Stimulated activated CD4-positive, alpha-beta T cell treated with anti-CD3 and anti-CD28 coated beads, TNF-alpha, amount 100 ng/mL, for 1 hour (primary cell): ENCODE measurements at places on chromosomes 12 and 14.

DNA sequence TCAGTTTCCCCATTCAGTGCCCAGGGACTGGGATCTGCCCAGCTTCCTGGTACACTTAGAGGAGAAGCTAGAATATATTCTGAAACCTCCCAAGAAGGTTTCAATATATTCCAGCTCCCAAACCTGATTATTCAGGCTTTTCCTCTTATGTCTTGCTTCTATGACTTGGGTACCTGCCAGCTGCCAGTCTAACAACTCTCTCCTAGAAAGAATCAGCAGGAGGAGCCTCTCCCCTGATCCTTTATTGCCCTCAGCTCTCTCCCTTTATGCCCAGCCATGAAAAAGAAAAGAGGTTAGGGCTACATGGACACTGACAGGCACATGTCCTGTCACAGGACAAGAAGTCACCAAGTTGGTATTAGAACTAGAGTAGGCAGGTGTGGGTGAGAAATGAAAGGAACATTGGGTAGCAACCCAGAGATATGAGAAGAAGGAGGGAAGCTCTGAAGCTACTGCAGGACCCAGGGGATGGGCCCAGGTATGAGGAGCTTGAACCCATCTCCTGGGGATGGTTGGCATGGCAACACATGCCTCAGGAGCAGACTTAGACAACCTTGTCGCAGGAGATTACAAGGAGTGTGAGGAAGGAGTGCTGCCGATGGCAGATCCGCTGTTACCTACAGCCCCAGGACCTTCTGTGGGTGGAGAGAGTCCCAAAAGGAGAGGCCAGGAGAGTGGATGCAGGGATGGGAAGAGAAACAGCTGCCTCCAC lies 2.0 kb upstream of the CACNB3 start:
- no peak for DNase-seq

DNA sequence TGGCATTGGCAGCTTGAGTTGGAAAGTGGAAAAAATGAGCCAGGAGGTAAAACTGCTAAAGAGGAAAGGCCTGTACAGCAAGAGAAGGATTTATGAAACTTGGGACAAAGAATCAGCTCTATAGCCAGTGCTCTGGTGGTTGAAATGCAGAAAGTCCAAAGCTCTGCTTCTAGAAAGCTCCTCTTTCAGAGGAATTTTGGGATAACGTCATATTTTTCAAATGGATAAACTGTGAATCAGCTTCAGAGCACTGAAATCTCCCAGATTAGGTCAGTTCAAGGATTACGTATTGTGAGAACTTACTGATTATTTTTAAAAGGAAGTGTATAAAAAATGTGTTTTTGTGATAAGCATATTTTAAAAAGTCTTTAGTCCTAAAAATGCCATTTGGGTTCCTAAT lies 203.1 kb upstream of the CNOT2 start:
- DNase-seq = no peak

DNA sequence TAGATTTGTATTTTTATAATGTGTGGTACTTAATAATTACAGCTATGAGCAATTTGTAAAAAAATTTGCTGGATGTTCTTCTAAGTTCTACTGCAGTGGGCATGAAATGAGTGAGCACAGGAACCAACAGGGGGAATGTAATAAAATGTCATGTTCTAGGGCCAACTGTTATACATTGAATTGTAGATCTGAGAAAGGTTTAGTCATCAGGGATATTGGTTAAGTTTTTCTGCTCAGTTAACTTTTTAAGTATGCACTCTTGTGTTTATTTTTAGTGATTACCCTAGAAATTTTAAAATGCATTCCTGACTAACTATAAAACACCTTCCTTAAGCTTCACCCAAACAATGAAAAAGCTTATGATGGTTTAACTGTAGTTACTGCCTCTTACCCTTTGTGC lies 101.8 kb downstream of the CAND1 start:
- no peak for DNase-seq

- DNase-seq = no peak
Measured at GRCh38 chr12:6539707-6540134, 5.4 kb downstream of the GAPDH start.

GRCh38 chr12:69570000-69570516 lies 15.2 kb upstream of the CCT2 start:
- no peak for DNase-seq

GRCh38 chr14:96264853-96265252 lies 8.8 kb downstream of the BDKRB1 start:
- no peak for DNase-seq

DNA sequence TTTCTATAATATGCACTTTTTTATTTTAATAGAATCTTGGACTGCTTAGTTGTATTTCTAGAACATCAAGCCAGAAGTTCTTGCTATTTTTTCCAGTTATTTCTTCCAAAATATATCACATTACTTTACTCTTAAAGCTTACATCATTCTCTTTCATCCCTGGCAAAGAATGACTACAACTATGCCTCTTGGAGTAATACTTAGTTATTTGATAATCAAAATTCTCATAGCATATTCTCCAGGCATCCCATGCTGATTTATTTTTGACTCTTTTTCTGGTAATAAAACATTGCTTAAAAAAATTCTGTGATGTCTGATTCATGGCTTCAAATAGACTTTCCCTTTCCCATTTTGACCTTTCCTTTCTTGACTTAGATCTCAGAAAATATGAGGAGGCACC lies 118.7 kb upstream of the TSPAN8 start:
- no peak for DNase-seq

GRCh38 chr12:116200812-116201211 lies 76.7 kb downstream of the MED13L start:
- DNase-seq = no peak

DNA sequence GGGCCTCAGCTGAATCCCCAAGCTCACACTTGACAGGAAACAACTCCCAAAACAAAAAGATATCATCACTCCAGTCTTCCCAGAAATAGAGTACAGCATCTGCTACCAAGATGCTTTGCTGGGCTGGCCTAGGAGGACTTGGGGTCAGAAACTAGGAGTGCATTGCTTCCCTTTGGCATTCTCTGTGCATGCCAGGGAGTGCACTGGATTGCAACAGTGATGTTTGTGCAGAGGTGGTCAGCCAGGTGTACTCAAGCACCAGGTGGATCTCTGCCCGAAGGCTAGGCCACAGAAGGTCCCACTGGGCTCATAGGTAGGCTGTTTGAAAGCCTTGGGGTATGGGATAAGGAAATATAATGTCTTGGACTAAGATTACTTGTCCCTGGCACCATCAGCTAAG lies 51.1 kb downstream of the RAB35 start:
- DNase-seq = no peak

DNA sequence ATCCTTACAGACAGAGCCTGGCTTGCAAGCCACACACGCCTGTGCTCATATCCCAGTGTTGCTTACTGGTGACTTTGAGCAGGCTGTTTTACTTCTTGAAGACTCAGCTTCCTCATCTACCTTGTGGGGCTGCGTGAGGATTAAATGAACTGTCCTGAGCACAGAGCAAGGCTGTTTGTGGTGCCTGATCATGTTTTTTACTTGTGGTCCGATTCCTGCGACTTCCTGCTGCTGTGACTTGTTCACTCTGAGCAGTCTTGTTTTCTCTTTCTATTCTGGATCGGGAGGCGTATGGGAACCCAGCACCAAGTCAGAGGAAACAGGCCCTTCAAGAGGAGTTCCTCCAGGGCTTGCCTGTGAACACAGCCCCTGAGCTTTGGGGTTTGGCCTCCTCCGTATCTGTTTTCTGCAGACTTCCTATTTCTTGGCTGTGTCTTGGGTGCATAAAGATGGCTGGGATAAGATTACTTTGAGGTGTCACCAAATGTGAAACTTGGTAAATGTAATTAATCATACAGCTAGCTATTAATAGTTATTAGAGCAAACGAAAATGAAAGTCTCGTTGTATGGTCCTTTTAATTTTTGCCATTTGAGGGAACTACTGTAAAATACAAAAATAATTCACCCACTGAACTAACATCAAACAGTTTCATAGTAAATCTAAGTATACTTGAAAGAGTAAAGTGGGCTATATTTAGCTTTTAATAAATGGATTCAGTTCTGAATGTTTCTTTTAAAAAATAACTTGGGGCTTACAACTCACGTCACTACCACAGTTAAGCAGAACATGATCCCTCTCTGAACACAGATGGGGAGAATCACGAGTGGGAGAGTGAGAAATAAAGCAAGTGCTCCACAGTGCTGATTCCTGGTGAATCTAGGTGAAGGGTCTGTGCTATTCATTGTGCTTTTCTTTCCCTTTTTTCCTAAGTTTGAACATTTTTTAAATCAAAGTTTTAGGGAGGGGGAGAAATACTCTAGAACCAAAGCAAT lies 251.5 kb downstream of the FOXN3 start:
- DNase-seq = no peak

- DNase-seq = no peak
Measured at GRCh38 chr12:40980427-40980961, 207.6 kb upstream of the PDZRN4 start.

- no peak for DNase-seq
Measured at GRCh38 chr14:55388160-55388559, 23.5 kb downstream of the ATG14 start.

DNA sequence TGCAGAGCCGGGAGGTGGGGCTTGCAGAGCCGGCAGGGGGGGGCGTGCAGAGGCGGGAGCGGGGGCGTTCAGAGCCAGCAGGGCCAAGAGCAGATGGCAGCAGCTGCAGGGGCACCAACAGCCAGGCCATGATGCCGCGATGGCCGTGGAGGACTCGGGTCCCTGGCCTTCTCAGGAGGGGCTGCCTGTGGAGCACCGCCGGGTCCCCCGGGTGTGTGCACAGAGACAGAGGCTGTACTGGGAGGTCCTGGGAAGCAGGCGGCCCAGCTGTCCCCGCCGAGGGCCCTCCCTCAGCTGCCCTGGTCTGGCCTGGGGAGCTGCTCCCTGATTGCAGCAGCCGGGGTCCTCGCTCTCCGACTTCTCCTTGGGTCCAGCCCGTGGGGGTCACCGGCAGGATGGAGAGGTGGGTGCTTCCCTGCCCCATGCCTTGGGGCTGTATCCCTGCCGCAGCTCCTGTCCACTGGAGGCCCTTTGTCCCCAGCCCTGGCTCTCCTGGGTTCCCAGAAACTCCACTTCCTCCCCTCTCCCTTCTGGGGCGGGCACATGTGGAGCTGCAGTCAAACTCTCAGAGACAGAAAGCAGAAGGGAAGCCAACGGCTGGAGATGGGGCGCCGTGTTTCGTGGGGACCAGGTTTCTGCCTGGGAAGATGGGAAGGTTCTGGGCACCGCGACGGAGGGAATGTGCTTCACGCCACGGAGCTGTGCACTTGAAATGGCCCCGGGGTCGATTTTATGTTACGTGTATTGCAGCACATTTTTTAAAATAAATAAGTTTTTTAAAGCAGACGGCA lies 75.8 kb upstream of the GALNT9 start:
- no peak for DNase-seq

GRCh38 chr12:53174881-53175491 lies 5.5 kb upstream of the ZNF740 start:
- no peak for DNase-seq

DNA sequence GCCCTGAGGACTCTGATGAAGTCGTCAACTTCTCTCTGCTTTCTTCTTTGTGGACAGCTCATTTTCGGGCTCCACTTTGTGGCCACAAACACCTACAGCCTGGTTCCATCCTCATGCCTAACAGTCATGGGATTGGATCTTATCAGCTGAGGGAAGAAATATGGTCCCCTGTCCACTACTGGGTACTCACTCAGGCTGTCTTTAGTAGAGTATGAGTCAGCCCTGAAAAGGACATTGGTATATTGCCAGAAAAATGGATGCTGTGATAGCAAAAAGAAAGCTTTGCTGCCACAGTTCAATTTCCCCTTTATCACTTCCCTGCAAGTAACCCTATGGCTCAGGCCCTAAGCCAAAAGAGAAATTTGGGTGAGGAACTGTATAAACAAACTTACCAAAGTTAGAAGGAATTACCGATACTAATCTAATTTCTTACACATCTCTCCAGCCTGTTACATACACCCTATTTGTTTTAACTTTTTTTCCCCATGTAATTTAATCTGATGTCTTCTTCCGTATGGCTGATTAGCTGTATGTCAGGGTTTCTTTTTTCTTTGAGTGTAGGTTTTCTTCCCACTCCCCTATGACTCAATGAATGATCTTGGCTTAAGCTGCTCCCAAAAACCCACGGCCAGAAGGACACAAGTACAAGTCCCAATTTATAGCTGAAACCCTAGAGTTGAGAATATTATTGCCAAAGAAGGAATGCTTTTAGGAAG lies 29.1 kb downstream of the MTHFD1 start:
- DNase-seq = no peak

DNA sequence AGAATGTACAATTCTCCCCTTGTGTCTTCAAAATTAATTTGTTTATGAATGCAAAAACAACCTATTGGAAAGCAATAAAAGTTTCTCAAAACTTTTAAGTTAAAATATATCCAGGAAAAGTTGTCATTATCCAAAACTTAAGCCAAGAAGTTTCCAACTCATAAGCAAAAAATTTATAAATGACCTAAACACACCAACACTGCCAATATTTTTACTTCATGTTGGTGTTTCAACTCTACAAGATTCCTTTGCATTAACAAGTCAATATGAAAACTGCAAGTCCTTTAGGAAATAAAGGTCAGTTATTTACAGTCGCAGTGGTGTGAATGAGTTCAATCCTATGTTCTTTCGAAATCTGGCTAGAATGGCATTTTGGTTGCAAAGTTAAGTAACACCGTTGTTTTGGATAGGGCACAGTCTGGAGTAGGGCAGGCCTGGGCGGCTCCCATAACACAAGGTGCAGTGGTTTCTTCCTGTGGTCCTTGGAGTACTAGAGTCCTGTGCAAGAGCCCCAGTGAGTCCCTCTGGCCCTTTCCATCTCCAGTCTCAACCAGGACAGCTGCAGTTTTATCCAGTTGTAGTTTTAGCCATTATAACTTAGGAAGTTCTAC lies 151.4 kb downstream of the MED13L start:
- DNase-seq = no peak

DNA sequence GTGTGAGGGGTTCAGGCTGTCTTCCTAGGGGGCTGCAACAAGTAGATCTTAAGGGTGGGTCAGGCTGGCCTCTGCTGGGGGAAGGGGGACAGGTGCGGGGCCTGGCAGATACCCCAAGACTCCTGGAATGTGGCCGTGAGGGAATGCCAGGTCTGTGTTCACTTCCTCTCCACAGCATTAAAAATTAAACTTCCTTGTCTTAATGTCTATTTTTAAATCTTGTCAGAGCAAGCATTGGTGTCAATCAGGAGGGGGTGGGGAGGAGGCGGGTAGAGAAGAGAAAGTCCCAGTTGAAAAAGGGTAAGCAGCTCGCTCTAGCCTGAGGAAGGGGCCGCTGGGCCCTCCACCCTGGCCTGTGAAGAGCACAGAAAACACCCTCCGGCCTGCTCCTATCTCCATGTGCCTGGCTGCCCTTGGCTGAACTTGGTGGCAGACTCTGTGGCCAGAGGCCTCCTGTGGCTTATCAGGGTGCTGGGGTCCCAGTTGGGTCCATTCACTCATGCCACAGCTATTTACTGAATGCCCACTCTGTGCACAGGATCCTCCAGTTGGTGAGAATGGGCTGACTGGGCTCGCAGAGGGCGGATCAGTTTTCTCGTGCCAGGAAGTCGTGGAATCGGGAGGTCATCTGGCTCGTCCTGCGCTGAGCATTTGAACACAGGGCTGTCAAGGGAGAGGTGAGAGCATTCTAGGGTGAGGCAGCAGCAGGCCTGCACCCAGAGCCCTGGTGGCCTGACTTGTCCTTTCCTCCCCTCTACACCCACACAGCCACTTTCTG lies 128.8 kb downstream of the TSPAN9 start:
- no peak for DNase-seq

- DNase-seq = no peak
Measured at GRCh38 chr12:24500831-24501230, 448.1 kb downstream of the BCAT1 start.

GRCh38 chr12:50685641-50686040 lies 78.3 kb upstream of the ATF1 start:
- no peak for DNase-seq
